Tracheal epithelial cell (primary cell): ENCODE measurements at places on chromosomes 13 and 19. TPM values are rescaled to one million over a fixed set of nuclear protein-coding genes. Genes with fewer than 3 reads are reported as not detected.

LHB gene
- total RNA-seq = 1.9 TPM in 1 of 2 replicates, not detected in the other

ZNF208 gene
- total RNA-seq = 0.48 and 2.6 TPM in 2 replicates

KLK11 gene
- total RNA-seq = 1.1 and 3.9 TPM in 2 replicates

LPAR2 gene
- total RNA-seq = 4.9 and 6.3 TPM in 2 replicates

SGCG gene
- 0.21 TPM in 1 of 2 replicates, not detected in the other for total RNA-seq

LGALS13 gene
- total RNA-seq = not detected in 2 replicates

TYROBP gene
- not detected in 2 replicates for total RNA-seq

SCEL gene
- 51.6 and 64.4 TPM in 2 replicates for total RNA-seq
